Renal pelvis (tissue), 12 donors: ENCODE measurements at places on chromosomes 2 and 18.
A peak's percentile ranks its signal among the peaks of the same experiment; 100 is the strongest.

- DNase-seq, result no peak
Observed at GRCh38 chr2:4827836-4828235, 864.3 kb upstream of the SOX11 start.

DNA sequence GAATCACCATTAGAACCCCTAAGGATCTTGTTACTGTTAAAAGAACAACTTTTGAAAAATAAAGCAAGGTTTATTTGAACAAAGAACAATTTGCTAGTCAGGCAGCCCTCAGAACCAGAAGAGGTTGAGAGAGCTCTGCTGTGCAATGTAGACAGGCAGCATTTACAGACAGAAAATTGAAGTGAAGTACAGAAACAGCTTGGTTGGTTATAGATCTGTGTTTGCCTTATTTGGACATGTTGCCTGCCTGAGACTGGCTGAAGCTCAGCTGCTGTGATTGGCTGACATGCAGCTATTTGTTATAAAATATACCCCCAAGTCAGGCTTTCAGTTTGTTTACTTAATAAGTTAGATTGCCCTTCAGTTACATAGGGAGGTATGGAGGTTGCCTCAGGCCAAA lies 12.5 kb downstream of the MSTN start:
- DNase-seq, result no peak

DNA sequence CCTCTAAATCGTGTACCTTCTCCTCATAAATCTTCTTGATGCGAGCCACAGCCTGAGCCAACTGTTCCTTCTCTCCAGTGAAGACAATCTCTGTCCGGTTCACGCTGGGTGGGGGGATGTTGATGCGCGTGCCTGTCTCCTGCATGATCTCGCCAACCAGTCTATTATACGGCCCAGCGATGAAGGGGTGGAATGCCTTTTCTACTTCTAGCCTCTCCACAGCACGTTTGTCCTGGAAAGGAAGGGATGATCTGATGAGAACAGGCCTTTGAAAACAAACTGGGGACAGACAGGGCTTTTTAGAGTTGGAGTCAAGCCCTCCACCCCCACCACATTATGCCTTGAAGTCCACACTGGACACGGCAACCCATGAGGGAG lies 59.3 kb downstream of the HDLBP start:
- no peak for DNase-seq

- no peak for DNase-seq
Observed at GRCh38 chr2:127651971-127652550, 6.1 kb downstream of the GPR17 start.

DNA sequence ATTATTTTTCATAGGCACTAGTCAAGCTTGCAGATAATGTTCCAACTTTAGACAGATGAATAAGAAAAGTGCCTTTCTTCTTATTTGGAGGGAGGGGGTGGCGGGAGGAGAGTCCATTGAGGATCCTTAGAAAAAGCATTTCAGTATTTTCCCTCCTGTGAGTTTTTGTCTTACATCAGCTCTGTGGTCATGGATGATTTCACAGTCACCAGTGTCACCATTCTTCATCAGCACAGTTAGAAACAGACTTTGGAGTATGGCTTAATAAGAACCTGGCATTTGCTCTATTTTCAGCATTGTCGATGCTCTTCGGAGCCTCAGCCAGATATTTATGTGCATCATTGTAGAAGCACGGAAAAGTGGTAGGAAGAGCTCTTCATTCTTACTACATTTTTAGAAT lies 70.1 kb downstream of the SLC39A10 start:
- no peak for DNase-seq

DNA sequence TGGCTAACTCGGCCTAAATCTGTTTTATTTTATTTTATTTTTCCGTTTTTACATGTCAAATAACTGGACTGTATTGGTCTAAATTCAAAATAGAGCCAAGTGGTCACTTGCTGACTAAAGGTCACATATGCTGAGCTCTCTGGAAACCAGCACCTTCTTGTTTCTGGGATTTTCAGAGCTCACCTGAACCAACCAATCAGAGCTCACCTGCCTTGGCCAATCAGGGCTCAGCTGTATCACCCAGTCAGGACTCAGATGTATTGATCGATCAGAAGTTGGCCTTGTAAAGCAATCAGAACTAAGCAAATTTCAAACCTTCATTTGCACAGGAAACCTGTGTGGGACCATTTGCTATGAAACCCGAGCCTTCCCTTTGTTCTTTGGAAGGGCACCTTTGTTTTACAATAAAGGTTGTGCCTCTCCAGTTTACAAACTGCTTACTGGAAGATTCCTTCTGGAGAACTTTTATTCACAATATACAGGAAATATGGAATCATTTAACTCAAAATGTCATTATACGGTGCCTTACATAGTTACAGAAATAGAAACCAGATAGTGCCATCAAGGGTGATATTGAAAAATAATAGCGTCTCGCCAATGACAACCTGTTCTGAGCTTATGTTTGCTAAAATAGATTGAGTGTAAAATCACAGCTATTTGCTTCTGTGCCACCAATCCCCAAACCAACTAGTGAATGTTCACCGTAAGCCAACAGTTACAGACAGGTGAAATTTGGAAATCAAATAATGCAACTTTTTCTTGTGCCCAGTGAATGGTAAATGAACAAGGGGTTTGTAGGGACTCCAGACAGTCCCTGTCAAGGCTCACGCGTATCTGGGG lies 17.3 kb upstream of the PSD4 start:
- no peak for DNase-seq

- no peak for DNase-seq
Observed at GRCh38 chr2:232228971-232229894, 149.3 kb upstream of the ALPP start.

- DNase-seq, result no peak
Observed at GRCh38 chr2:217913436-217913835, 89.4 kb downstream of the TNS1 start.

DNA sequence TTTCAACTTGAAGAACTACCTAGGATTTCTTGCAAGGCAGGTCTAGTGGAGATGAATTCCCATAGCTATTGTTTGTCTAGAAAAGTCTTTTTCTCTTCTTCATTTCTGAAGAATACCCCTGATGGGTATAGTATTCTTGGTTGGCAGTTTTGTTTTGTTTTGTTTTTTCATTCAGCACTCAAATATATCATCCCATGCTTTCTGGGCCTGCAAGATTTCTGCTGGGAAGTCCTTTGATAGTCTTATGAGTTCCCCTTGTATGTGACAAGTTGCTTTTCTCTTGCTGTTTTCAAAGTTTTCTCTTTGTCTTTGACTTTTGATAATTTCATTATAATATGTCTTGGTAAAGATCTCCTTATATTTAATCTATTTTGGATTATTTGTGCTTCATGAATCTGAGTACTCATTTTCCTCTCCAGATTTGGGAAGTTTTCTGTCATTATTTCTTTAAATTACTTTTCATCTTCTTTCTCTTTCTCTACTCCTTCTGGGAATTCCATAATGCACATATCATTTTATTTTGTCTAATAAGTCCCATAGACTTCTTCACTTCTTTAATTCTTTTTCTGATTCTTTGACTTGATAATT lies 101.5 kb downstream of the DSC3 start:
- no peak for DNase-seq

GRCh38 chr2:185979546-185980071 lies 241.0 kb downstream of the FSIP2 start:
- no peak for DNase-seq

- no peak for DNase-seq
Observed at GRCh38 chr2:156695595-156695994, 259.4 kb downstream of the GPD2 start.

DNA sequence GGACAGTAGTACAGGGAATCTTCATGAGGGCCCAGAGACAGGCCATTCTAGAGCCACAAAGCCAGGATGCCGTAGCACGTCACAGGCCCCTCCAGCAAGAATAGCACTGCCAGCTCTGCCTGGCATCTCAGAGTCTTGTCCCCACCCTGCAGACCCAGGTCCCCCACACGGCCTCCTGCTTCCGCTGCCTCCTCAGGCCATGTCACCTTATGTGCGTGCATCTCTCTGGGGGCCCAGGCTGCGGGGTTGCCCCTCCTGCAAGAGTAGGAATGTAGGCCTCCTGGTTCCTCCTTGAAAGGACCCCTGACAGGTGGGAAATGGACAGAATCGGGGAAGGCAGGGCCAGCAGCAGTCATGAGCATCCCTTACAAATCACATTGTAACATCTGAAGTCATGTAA lies 49.8 kb downstream of the ADI1 start:
- DNase-seq, result no peak

- DNase-seq, result no peak
Observed at GRCh38 chr18:23189768-23190661, 54.7 kb downstream of the CABLES1 start.

DNA sequence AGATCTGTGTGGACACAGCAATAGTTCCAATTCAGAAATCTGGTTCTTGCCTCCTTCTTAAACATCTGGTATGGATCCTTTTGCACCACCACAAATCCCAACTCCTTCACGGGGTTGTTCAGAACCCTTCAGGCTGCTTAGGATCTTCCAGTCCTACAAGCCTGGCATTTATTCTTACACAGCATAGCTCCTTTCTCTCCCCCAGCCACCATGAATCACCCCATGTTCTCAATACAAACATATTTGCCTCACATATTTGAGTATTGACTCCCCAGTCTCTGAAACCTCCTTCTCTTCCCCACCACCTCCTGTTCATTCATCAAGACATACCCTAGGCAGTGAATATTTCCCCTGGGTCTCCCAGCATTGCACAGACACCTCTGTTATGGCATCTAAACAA lies 155.2 kb downstream of the ALK start:
- no peak for DNase-seq

- no peak for DNase-seq
Observed at GRCh38 chr2:64629329-64629781, 24.4 kb downstream of the SERTAD2 start.

GRCh38 chr2:19009510-19009909 lies 348.9 kb downstream of the OSR1 start:
- DNase-seq, result no peak

DNA sequence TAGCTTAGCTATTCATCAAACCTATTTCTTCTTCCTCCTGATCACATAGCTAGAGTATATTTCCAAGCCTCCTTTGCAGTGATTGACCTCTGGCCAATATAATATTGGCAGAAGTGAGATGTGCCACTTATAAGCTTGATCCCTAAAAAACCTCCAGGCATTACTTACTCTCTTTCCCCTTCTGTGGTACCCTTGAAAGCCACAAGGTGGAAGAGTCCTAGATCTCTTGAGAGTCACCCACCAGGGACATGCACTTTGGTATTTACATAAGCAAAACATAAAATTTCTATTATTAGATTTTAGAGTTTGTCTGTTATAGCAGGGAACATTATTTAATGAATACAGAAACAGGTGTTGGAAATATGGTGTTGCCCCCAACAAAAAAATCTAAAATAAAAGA lies 112.0 kb downstream of the EXOC6B start:
- no peak for DNase-seq

GRCh38 chr2:64140665-64141200 lies 3.5 kb downstream of the PELI1 start:
- DNase-seq, result no peak

DNA sequence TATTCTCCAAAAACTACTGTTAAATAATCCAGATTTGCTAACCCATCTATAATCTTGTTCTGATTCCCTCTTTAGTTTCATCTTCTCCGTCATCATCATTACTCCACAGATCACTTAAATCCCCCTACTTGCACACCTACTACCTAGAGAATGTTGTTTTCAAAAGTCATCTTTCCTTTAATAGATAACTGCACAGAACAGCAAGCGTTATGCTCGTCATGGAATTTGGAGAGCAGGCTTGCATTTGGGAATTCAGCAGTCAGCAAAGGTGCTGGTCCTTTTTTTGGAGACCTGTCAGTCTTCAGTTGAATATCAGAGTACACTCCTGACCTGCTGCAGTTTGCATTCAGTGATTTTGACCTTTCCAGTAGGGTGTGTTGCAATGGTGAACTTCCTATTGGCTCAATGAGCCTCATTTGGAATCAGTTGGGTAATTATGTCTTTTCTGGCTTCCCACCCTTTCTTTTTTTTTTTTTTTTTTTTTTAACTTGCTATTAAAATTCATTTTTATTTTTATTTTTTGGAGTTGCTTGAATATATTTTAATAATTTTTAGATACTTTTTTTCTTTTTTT lies 110.6 kb downstream of the HNRNPLL start:
- no peak for DNase-seq

- peak; percentile 9 for DNase-seq
Observed at GRCh38 chr2:119005051-119005450, 63.1 kb downstream of the MARCO start.

GRCh38 chr2:99674090-99674489 lies 184.3 kb upstream of the REV1 start:
- DNase-seq, result no peak

- no peak for DNase-seq
Observed at GRCh38 chr18:79379931-79380815, 15.6 kb upstream of the NFATC1 start.

DNA sequence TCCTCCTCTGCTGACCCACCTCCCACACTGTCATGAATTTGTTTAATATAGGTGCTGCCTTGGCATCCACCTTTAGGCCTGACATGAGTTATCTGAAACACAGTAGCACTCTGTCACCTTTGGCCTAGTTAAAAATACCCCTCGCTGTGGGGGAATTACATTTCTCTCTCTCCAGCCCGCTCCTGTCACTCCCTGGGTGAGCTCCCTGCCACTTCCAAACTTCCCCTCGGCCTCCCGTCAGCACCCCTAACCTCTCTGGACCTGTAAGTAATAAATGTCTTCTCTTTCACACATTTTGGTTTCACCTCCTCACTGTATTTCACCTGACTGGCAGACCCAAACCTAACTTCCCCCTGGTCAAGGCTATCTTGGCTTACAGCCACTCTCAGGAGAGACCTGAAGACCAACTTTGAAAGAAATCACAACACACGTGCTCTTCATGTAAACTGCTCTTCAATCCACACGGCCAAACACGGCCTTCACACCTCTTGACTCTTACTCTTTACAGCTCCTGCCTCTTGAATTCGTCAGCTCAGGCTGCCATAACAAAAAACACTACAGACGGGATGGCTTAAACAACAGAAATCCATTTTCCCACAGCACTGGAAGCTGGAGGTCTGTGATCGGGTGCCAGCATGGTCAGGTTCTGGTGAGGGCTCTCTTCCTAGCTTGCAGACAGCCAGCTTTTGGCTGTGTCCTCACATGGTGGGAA lies 28.3 kb downstream of the REEP1 start:
- no peak for DNase-seq

DNA sequence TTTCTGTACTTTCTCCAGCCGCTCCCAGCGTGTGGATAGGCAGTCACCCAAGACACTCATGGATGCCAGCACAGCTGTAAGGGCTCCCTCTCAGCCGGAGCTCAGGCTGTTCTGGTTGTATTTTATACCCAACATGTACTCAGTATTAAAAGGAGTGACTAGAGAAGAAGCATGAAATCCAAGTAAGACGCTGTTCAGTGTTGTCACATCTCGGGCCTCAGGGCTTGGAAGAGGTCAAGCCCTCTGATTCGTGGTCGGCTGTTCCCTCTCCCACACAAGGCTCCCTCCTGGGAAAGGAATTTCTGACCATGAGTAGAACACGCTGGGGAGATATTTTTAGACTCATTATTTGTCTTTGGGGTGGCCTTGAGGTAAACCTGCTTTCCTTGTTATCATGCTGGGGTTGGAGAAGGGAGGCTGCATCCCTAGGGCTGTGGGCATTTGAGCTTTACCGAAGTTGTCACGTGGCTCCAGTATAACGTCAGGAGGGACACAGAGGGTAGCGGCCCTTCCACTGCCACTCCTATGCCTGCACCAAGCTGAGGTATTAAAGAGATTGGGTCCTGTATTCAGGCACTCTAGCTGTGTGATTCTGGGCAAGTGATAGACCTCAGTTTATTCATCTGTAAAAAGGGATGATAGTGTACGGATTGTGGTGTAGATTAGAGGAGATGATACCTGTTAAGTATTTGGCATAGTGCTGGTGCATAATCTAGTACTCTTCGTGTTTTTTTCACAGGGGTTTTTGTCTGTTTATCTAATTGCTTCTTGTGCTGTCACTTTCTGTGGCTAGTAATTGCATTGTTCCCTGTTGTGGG lies 34.1 kb downstream of the HK2 start:
- DNase-seq, result peak; percentile 48
